Cortex of kidney (tissue), 1 donor: ENCODE measurements at places on chromosomes 6 and 20.

- DNase-seq: no peak
Observed at GRCh38 chr6:42333612-42334011, 116.0 kb upstream of the MRPS10 start.

GRCh38 chr20:63082308-63082938 is 75.7 kb upstream of the BHLHE23 start:
- DNase-seq: no peak

DNA sequence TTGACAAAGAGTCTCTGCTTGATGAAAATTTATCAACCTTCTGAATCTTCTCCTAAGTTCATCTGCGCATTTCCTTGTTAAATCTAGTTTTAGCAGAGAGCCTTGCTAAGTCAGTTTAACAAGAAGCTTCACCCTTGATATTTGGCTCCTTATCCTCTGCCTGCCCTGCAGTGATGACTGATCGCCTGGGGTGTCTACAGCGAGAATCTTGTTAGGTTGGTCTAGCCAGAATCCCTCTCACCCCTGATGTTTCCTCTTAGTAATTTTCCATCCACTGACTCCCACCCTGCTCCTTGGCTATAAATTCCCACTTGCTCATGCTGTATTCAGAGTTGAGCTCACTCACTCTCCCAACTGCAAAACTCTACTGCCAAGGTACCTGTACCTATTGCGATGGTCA is 114.1 kb downstream of the TENT5A start:
- no peak for DNase-seq

GRCh38 chr6:44800784-44801592 is 413.5 kb downstream of the CDC5L start:
- DNase-seq: no peak
